NCI-H1694 treated with DMSO at 0.1 percent for 48 hours (cell line): ENCODE measurements at places on chromosomes 11 and 22.
A peak's percentile ranks its signal among the peaks of the same experiment; 100 is the strongest.

DNA sequence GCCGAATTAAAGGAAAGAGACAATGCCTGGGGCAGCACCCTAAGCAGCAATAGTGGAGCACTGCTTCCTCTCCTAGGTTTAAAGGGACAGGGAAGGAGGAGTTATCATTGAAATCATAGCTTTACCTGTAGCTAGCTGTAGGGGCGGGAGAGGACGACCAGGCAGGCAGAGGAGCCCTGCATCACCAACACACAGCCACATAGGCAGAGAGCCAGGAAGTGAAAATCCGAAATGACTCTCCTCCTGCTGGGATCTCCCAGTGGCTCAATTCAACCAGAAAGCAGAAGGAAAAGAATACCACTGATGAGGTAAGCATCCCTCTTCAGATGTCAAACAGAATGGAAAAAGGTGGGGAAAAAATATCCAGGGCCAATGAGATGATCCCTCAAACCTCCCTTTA, 20.4 kb downstream of the MRGPRX4 start:
- no peak for DNase-seq

DNA sequence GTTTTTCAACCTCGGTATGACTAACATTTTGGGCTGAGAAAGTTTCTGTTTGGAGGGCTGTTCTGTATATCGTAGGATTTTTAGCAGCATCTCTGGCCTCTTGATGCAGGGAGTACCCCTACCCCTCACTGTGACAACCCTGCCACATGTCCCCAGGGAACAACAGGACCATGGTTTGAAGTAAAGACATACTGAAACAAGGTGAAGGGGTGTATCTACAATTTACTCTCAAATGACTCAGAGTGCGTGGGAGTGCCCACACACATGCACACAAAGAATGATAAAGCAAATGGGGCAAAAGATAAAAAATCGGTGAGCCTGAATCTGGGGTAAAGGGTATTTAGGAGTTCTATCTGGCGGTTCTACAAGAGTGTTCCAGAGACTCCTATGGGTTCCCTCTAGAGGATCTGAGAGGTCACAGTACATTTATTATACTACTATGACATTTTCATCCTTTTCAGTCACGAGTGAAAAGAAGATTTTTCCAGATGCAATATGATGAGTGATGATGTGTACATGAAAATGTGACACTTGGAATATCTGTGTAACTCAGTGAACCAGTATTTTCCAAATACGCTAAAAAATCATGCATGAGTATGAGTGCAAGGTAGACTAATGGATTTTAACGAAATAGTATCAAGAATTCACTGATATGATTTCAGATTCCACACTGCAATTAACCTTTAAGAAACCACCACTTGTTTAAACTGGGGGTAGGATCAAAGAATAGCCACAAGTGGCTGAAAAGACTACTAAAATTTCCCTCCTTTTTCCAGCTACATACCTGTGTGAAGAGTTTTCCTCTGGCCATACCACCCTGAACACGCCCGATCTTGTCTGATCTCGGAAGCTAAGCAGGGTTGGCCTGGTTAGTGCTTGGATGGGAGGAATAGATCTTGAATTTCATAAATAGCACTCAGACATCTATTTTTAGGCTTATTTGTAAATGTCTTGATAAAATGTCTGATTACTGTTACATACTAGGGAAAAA, 56.3 kb upstream of the YPEL1 start:
- no peak for DNase-seq

- DNase-seq, result no peak
Measured at GRCh38 chr22:36381513-36382128, 6.1 kb downstream of the MYH9 start.

DNA sequence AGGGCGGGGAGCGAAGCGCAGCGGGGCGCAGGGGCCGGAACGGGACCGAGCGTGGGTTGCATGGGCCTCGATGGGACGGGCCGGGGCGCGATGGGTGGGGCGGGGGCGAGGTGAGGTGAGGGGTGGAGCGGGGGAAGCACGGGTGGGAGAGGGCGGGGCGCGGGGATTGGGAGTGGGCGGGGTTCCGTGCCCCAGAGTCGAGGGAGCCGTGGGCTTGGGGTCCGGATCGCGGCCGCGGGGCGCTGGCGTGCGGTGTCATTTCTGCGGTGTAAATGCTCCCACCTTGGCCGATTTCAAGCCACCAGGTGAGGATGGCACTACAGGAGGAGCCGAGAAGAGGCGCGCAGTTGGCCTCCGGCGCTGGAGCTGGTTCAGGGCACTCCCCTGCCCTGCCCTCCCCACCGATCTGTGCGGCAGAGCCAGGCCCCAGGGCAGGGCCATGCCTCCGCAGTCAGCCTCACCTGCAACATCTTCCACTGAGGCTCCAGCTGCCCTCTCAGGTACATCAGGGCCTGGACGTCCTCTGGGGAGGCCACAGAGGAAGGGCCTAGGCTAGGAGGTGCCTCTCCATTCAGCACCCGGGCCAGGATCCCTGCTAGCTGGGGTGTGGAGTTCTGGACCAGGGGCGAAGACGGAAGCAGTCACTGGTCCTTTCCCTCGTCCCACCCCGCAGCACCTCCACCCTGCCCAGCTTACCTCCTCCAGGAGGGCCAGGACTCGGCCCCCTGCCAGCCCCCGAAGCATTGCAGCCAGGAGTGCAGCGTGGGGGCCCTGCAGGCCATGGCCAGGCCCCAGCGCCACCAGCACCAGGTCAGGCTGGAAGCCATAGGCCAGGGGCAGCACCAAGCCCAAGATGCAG, 620 bp upstream of the TUBGCP6 start:
- DNase-seq, result no peak

- DNase-seq, result peak; percentile 84
Measured at GRCh38 chr11:22539821-22540256, 85.8 kb downstream of the FANCF start.

GRCh38 chr11:31474083-31474482, 35.3 kb downstream of the IMMP1L start:
- no peak for DNase-seq

- DNase-seq, result no peak
Measured at GRCh38 chr11:75759832-75760231, 8.7 kb upstream of the DGAT2 start.

- no peak for DNase-seq
Measured at GRCh38 chr11:68337399-68337835, 25.0 kb downstream of the LRP5 start.

- no peak for DNase-seq
Measured at GRCh38 chr22:46788441-46789172, 26.2 kb downstream of the TBC1D22A start.

DNA sequence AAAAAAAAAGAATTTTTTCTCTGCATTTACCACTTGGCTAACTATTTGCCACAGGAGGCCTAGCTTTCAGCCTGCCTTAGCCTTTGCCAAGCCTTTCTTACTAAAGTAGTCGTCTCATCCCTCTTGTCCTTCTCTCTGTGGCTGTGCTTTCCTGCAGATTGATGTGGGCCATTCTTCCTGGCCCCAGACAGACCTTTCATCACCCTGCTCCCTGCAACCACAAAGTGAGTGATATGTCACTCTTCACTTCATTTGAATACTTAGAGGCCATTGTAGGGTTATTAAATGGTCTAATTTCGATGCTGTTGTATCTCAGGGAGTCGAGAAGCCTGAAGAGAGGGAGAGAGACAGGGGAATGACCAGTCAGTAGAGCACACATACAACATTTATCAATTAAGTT, 37.6 kb downstream of the ART5 start:
- no peak for DNase-seq

DNA sequence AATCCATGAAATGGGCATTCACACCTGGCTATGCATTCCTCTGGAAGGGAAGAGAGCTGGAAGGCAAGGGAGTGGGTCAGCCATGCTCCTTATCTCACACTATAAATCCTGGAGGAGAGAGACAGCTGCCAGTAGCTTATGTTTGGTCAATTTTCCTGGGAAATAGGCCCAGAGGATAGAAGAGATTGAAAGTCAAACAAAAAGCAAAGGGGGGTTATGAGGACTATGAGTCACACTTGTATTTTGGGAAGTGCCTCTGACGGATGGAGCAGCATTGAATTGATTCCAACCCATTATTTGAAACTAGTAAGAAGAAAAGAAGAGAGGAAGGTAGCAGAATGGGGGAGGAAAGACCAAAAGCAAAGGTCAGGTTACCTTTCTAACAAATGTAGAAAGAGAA, 25.0 kb downstream of the SNX19 start:
- no peak for DNase-seq

GRCh38 chr11:64355078-64355940, 3.7 kb upstream of the RPS6KA4 start:
- DNase-seq, result peak; percentile 58

GRCh38 chr22:23497016-23497885, 82.8 kb downstream of the IGLL1 start:
- no peak for DNase-seq

DNA sequence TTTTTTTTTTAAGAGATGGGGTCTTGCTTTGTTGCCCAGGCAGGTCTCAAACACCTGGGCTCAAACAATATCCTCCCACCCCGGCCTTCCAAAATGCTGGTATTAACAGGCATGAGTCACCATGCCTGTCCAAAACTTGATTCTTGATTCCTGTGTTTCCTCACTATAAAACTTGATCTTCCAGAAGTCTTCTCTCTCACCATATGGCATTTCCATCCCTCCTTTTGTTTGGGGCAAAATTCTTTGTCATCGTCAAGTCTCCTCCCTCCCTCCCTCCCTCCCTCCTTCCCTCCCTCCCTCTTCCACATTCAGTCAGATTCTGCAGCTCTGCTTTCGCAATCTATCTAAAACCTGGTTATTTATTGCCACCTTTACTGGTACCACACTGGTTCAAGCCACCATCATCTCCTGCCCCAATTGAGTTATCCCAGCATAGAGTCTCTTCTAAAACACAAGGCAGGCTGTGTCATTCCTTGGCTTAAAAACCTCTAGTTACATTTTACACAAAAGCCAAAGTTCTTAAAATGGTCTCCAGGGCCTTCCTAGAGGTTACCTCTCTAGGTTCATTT, 65.0 kb upstream of the HORMAD2 start:
- no peak for DNase-seq

GRCh38 chr22:44709881-44710392, 7.9 kb downstream of the PRR5 start:
- no peak for DNase-seq

- no peak for DNase-seq
Measured at GRCh38 chr11:94924612-94925011, 48.7 kb downstream of the CWC15 start.

- peak; percentile 4 for DNase-seq
Measured at GRCh38 chr11:120645639-120646038, 134.1 kb downstream of the GRIK4 start.

GRCh38 chr22:29299136-29299900, 7.1 kb upstream of the GAS2L1 start:
- no peak for DNase-seq

- no peak for DNase-seq
Measured at GRCh38 chr22:20383538-20383937, 10.4 kb upstream of the ZNF74 start.

DNA sequence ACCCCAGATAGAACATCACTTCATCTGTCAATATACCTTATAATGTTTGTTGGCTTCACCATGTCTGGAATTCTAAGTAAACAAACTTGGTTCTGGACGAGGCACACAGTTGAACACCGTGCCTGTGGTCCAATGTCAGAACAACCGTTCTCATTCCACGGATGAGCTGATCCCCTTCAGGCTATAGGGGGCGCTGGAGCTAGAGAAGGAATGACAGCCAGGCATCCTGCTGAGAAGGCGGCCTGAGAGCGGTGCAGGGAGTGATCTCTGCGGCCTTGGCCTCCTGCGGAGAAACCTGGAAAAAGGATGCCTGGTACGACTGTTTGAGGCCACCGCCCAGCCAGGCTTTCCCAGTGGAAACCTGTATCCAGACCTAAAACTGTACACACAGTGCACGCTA, 48.7 kb downstream of the FDX1 start:
- DNase-seq, result no peak
